ENCODE measurements at places on chromosomes 4 and X.

DNA sequence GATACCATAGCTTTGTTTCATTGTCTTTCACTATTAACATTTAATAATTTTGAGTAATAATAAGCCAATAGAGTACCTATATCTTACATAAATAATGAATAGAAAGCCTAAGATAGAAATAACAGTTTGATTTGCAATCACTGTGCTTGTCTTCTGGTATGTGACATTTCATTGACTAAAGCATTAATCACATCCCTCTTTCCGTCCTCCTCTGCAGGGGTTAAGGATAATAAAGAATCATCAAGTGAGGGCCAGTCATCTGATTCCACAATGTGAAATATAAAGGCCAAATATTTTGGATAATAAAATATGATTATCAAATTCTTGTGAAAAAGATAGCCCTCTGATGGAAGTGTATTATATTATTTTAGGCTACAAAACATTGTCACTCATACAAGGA, 2073.4 kb downstream of the ARAP2 start:
- peak; percentile 55 for DNase-seq

DNA sequence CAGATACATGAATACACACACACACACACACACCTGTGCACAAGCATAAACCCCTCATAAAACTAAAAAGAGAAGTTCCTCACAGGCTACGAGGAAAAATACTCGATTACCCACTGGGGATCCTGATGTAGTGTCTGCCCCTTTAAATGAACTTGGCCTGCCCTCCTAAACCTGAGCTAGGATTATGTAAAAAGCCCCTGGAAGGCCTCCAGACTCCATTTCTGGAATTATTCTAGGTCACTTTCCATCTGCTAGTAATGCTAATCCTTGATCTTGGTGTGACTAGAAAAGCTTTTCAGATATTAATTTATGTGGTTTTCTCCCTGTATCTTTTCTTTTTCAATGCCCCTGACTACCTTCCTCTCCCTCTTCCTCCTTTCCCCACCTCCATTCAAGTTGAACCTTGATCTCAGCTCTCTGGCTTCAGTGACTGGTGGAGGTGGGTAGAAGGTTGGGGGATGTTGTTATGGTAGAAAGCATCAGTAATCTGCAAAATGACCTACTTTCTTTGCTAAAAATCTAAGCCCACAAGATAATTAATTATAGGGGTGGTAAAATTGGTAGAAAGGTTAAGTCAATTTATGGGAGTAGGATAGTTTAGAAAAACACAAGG, 25.5 kb upstream of the ZNF330 start:
- DNase-seq, result no peak

- no peak for DNase-seq
Observed at GRCh38 chr4:177380730-177381287, 61.4 kb downstream of the AGA start.

- peak; percentile 76 for DNase-seq
Observed at GRCh38 chr4:128793859-128794672, 15.4 kb upstream of the JADE1 start.

DNA sequence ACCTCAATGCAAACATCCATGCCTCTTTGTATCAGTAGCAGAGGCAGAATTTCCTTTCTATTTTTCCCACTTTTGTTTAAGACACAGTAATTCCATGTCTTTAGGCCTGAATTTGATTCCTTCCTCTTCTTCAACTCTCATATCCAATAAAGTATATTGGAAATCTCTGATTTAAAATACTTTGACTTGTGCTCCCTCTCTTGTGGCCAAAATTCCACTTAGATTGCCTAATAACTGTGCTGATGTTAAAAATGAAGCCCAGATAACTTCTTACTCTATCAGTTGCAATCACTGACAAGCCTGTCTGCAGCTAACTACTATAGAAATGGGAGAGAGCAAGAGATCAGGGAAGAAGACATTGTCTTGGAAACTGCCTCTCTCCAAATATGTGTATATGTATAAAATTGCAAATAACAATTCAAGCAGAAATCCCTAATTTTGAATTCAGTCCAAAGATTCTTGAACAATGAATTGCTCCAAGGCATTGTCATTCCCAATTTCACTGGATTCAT, 163.5 kb upstream of the SPIN4 start:
- peak; percentile 5 for DNase-seq

- DNase-seq, result peak; percentile 17
Observed at GRCh38 chr4:47010912-47011446, 17.6 kb upstream of the GABRA4 start.

- no peak for DNase-seq
Observed at GRCh38 chr4:94852616-94853015, 94.9 kb downstream of the BMPR1B start.

DNA sequence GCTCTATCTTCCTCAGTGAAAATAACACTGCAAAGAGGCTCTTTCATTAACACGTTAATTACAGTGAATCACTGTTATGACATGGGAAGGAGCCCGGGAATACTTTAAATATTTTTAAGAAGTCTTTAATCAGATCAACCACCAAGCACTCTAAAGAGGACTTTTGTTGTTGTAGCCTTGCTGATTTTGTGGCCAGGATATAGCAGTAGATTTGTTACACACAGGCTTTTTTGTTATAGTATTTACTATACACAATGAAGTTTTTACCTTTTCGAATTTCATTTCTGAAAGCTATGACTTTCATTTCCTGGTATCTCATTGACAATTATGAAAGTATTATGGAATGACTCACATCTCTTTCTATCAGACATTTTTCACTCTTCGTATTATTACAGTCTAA, 20.3 kb downstream of the FGF13 start:
- DNase-seq, result no peak

- DNase-seq, result no peak
Observed at GRCh38 chr4:118226311-118227010, 126.3 kb downstream of the PRSS12 start.

- no peak for DNase-seq
Observed at GRCh38 chr4:123589301-123589700, 192.7 kb downstream of the SPRY1 start.

- no peak for DNase-seq
Observed at GRCh38 chr4:14043203-14043602, 415.7 kb upstream of the BOD1L1 start.
